ENCODE measurements at places on chromosomes 13 and 19.

- no peak overlapping the region for H3K4me3 ChIP-seq
- H3K4me1 ChIP-seq = peaks cover 13% of the 10 kb centered on the region
- peaks cover 76% of the 10 kb centered on the region for H3K36me3 ChIP-seq
- DNase-seq = no peak
- H3K27me3 ChIP-seq = peaks cover under 1% of the 10 kb centered on the region
These were observed 4.5 kb downstream of the MIR17HG start for GRCh38 chr13:91351980-91352379.

- H3K27me3 ChIP-seq = no peaks in the 10 kb centered on the region
- DNase-seq = no peak
- no peaks in the 10 kb centered on the region for H3K36me3 ChIP-seq
- H3K27ac ChIP-seq = peak overlapping the region; percentile 86
- H3K4me3 ChIP-seq = no peak overlapping the region
These were observed 18.7 kb downstream of the CEACAM16 start for GRCh38 chr19:44717603-44718002.

DNA sequence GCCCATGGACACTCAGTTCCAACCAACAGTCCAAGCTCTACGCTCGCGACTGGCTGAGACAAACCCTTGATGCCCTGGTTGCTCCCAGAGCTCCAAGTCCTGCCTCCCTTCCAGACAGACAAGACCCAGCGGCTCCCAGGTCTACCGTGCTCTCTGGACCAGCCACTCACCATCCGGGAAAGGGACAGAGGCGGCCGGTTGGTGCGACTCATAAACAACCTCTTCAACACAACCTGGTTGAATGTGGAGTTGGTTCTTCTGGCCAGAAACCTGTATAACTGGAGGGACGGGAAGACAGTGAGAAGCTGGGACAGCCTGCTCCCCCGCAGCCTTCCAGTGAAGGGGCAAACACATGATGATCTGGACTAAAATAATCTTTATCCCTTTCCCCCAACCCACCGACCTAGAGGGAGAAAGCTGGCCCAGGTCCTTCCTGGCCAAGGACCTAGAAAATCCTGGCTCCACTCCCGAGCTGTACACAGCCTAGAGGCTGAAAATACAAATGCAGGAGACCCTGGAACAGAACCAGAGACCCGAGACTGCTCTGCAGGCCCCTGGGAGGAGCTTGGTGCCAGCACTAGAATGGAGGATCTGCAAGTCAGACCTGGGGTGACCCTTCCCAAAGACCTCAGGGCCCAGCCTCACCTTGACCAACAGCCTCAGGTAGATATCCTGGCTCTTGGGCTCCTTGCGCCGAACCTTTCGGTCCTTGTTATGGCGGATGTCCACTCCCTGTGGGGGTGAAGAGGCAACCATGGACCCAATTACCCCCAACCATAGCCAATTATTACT is 1.6 kb downstream of the RPL18 start:
- DNase-seq = no peak
- peaks cover 32% of the 10 kb centered on the region for H3K36me3 ChIP-seq
- H3K4me3 ChIP-seq = peak overlapping the region; percentile 93
- H3K4me1 ChIP-seq = peaks cover 40% of the 10 kb centered on the region
- H3K27ac ChIP-seq = peak overlapping the region; percentile 39

DNA sequence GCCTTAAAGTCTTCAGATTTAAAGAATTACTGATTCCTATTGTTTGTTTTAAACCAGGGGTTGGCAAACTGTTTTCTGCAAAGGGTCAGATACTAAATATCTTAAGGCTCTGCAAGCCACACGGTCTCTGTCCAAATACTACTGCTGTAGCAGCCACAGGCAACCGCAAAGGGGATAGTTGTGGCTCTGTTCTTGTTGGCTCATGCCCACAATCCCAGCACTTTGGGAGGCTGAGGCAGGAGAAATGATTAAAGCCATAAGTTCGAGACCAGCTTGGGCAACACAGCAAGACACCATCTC is 22.4 kb downstream of the RANBP3 start:
- H3K4me3 ChIP-seq = no peak overlapping the region
- H3K27ac ChIP-seq = peak overlapping the region; percentile 96
- no peaks in the 10 kb centered on the region for H3K27me3 ChIP-seq
- DNase-seq = no peak

GRCh38 chr13:46555722-46556417 is 2.9 kb downstream of the LRCH1 start:
- H3K36me3 ChIP-seq = no peaks in the 10 kb centered on the region
- H3K4me1 ChIP-seq = peaks cover 19% of the 10 kb centered on the region
- peak overlapping the region; percentile 85 for H3K4me3 ChIP-seq
- no peak for DNase-seq
- H3K27me3 ChIP-seq = no peaks in the 10 kb centered on the region

DNA sequence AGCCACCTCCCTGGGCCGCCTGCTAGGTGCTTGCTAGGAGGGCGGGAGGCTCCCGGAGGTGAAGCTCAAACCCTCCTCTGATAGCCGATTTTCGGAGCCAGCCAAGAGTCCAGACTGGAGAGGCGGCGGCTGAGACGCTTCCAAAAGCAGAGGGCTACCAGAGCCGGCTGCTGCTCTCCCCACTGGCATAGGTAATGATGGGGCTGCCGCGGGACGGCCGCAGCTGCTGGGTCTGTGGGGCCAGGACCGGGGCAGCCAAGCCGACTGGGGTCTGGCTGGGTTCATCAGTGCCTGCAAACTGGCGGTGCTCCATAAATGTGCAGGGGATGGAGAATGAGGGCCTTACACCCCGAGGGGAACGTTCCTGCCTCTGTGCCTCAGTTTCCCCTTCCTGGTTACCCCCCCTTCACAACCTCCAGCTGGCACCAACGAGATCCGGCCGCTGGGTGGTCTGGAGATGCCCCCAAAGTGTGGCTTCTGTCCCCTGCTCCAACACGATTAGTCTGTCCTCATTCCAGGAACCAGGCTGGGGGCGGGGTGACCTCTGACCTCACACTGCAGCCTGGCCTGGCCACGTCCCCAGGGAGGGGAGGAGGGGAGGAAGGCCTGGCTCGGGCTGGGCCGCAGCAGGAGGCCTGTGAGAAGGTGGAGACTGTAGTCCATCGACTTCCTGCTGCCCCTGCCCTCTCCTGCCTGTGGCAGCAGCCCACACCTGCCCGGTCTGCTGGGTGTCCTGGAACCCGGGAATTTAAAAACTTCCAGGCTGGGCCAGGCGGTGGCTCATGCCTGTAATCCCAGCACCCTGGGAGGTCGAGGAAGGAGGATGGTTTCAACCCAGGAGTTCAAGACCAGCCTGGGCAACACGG is 3.8 kb upstream of the WDR18 start:
- no peaks in the 10 kb centered on the region for H3K27me3 ChIP-seq
- H3K4me3 ChIP-seq = no peak overlapping the region
- H3K36me3 ChIP-seq = no peaks in the 10 kb centered on the region
- H3K27ac ChIP-seq = no peak overlapping the region

DNA sequence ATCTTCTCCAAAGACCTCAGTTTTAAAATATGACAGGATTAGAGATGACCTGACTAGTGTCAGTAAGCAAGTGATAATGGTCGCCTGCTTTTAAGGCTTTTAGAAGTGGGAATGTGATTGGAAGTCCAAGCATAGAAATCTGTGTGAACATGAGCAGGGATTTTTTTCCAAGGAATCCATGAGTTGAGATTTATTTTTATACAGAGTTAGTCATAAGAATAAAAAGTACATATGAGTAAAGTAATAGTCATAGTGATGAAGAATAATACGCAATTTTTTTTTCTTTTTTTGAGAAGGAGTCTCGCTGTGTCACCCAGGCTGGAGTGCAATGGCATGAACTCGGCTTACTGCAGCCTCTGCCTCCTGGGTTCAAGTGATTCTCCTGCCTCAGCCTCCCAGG is 1.6 kb downstream of the ZNF546 start:
- peaks cover 5% of the 10 kb centered on the region for H3K36me3 ChIP-seq
- no peaks in the 10 kb centered on the region for H3K27me3 ChIP-seq
- H3K4me3 ChIP-seq = no peak overlapping the region
- H3K4me1 ChIP-seq = no peaks in the 10 kb centered on the region

- H3K4me3 ChIP-seq = no peak overlapping the region
- H3K27me3 ChIP-seq = peaks cover 44% of the 10 kb centered on the region
- no peak overlapping the region for H3K27ac ChIP-seq
These were observed 9.1 kb upstream of the LILRB5 start for GRCh38 chr19:54266133-54266532.

DNA sequence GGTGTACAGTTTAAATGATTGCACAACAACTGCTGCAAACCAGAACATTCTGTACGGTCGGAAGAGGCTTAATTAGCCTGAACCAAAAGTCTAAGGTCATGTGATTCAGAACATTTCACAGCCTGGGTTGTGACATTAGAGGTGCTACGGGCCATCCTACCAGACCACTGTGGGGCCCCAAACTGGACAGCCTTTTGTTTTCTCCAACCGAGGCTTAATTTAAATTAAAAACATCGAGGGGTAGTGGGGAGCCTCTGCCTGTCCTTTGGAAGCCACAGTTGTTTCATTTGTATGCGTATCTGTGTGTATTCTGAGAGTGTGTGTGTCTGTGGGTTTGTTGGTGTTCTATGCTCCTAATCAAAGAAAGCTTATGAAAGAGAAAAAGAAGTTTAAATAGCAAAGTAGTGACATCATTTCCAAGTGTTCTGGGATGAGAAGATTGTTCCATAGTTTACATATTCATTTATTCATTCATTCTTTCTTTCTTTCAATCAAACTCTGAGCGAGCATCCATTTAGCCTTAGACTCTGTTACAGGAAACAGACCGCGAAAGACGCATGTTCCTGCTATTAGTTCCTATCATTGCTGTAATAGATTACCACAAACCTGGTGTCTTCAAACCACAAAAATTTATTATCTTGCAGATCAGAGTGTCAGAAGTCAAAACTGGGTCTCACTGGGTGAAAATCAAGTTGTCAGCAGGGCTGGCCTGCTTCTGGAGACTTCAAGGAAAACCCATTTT is 444.8 kb downstream of the FOXO1 start:
- no peaks in the 10 kb centered on the region for H3K27me3 ChIP-seq
- no peak overlapping the region for H3K4me3 ChIP-seq
- peaks cover 4% of the 10 kb centered on the region for H3K4me1 ChIP-seq
- H3K36me3 ChIP-seq = no peaks in the 10 kb centered on the region
